ENCODE measurements at places on chromosomes 1 and 21.

- no peak for DNase-seq
These were observed 13.5 kb downstream of the BCAR3 start for GRCh38 chr1:93668121-93668520.

- DNase-seq: no peak
These were observed 292.8 kb upstream of the B3GALT2 start for GRCh38 chr1:193479187-193479586.

DNA sequence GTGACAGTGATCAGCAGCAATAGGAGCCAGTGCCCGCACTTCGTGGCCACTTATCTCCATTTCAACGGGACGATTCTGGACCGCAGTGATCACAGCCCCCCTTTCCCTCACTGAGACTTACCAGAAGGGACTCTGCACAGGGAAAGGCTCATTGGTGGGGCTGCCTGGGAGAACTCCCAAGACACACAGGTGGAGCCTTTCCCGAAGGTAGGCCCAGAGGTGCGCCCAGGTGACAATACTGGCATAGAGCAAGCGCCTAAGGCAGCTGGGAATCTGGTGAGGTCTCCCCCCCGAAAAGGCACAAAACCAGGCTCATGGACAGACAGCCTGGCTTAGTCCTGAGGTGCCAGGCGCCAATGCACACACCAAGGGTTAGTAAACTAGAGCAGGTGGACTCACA is 318.9 kb downstream of the AJAP1 start:
- DNase-seq: no peak

DNA sequence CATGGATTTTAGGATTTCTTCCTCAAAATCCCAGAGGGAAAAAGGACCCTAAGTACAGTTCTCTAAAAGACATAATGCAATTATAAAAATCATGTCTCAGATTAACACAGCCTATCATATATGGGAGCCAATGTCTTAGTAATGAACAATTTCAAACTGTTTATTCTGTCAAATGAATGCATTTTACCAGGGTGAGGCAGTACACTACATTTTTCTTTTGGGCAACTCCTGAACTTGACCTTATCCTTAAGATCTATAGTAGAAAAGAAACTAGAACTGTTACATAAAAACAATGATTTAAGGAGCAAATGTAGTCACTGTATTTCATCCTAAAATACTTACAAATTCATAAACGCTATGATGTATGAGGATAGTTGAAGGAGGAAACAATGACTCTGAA is 226.3 kb upstream of the B3GALT2 start:
- no peak for DNase-seq

- peak; percentile 5 for DNase-seq
These were observed 11.9 kb downstream of the LYPLAL1 start for GRCh38 chr1:219185486-219186117.

DNA sequence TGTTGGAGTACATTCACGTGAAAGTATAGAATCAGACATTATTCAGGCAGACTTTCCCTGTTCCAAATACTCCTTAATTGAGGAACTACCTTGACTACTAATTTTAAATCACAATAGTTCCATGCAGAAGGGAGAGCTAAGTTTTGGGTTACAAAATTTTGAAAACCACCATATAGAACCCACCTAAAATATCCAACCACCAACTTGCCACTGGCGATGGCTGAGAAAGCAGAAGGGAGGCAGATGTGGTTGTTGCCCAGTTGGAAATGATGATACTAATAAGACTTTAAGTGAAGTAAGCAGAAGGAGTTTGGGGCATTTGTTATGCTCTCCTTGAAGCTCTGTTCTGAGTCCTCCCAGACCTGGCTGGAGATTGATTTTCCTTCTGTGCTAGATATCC is 190.7 kb downstream of the HLX start:
- no peak for DNase-seq

- no peak for DNase-seq
These were observed 59.1 kb upstream of the TRAPPC10 start for GRCh38 chr21:43953021-43953420.

- DNase-seq: no peak
These were observed 28.7 kb downstream of the IFI44 start for GRCh38 chr1:78678324-78678723.

- DNase-seq: peak; percentile 52
These were observed 2.8 kb downstream of the ANKRD34A start for GRCh38 chr1:145961425-145962156.

DNA sequence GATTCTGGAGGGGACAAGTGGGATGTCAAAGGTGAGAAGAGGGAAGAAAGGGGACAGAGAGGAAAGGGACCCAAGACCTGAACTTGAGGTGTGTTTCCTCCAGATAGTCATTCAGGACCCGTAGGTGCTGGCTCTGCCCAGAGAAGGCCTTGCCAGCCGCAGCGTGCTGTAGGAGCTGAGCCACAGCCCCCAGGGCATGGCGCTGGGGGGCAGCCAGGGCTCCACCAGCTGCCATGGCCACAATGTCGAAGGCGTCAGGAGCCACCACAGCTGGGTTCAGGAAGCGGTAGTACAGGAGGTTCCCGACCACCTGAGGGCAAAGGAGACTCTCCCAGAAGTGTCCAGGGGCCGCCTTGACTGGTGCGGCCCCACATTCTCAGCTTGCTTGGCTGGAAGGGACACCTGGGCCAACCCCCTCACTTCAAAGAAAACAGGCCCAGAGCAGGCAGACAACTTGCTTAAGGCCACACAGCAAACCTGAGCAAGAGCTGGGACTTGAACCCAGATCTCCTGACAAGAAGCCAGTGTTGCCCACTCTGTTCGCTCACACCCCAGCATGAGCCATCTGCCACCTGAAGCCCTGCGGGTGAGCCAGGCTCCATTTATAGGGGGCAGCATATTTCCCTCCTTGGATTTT is 34.0 kb upstream of the MEF2D start:
- no peak for DNase-seq

Measured in EH (cell line).